Aortic smooth muscle cell (primary cell): ENCODE measurements at places on chromosomes 1 and 21. TPM values are rescaled to one million over a fixed set of nuclear protein-coding genes. Genes with fewer than 3 reads are reported as not detected.

The RABGAP1L gene
- total RNA-seq = 34.6 and 38.5 TPM in 2 replicates

The LCE2A gene
- not detected in 2 replicates for total RNA-seq

The GBP5 gene
- under 0.01 TPM in 2 replicates for total RNA-seq

The FCGR1A gene
- 0.37 and 0.40 TPM in 2 replicates for total RNA-seq

The DHRS3 gene
- total RNA-seq = 37.7 and 61.7 TPM in 2 replicates

The CR1 gene
- not detected in 2 replicates for total RNA-seq

The CADM3 gene
- 0.13 TPM in 1 of 2 replicates, not detected in the other for total RNA-seq

The SMG7 gene
- total RNA-seq = 14.5 and 19.0 TPM in 2 replicates

The OR2T29 gene
- 0.06 TPM in 1 of 2 replicates, not detected in the other for total RNA-seq

The CTSS gene
- total RNA-seq = 25.8 and 41.1 TPM in 2 replicates

The ODF2L gene
- 20.6 and 32.8 TPM in 2 replicates for total RNA-seq

The TNFRSF8 gene
- not detected in 2 replicates for total RNA-seq

The SAMSN1 gene
- 0.06 and 0.40 TPM in 2 replicates for total RNA-seq

The CD101 gene
- total RNA-seq = 0.26 and 0.31 TPM in 2 replicates

The B3GALT5 gene
- under 0.01 TPM in 2 replicates for total RNA-seq

The LMOD1 gene
- total RNA-seq = 25.8 and 61.5 TPM in 2 replicates

The OR2L2 gene
- total RNA-seq = under 0.01 TPM in 2 replicates

The ATP6V1G3 gene
- 0.25 TPM in 1 of 2 replicates, not detected in the other for total RNA-seq
